ENCODE measurements at places on chromosomes 3 and 15. TPM values are rescaled to one million over a fixed set of nuclear protein-coding genes. Genes with fewer than 3 reads are reported as not detected.

The SPSB4 gene
- not detected for total RNA-seq

The SPTBN5 gene
- total RNA-seq, result 0.90 TPM

The GHSR gene
- total RNA-seq, result not detected

The TGM5 gene
- total RNA-seq, result 0.21 TPM

The TICRR gene
- 18.7 TPM for total RNA-seq

The DTWD1 gene
- 22.0 TPM for total RNA-seq

The ST6GAL1 gene
- 85.9 TPM for total RNA-seq

The NFKBIZ gene
- total RNA-seq, result 122 TPM

The CNTN4 gene
- not detected for total RNA-seq

The OCA2 gene
- not detected for total RNA-seq

The GCSAM gene
- total RNA-seq, result 1.9 TPM

The MME gene
- not detected for total RNA-seq
